ENCODE measurements at places on chromosomes 3 and 15. TPM values are rescaled to one million over a fixed set of nuclear protein-coding genes. Genes with fewer than 3 reads are reported as not detected.

GRCh38 chr3:106824856-106825255 lies 552.4 kb upstream of the CCDC54 start:
- no peak for DNase-seq

DNA sequence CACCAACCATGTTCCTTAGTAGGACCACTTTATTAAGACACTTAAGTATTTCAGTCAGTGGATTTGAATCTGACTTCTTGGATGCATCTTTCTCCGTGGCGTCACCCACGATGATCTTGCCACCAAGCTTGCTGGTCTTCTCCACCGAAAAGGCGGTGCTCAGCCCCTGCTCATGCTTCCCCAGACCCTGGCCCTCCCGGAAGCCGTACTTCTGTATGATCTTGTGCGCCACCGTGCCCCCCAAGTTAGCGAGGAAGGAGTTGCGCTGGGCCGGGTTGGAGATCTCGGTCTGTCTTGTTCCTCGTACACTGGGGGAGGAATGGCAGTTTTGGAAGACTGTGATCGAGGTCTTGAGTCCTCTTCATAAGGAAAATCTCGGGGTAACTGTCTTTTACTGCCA lies 213.4 kb upstream of the NANOGP8 start:
- no peak for DNase-seq

Gene TMEM108
- 1.5 TPM for total RNA-seq

Gene CAMK2N2
- total RNA-seq, result not detected

- no peak for DNase-seq
These were observed 828.0 kb upstream of the DPPA4 start for GRCh38 chr3:110165370-110165743.

Gene IL17RB
- total RNA-seq, result 0.65 TPM

Gene CRABP1
- total RNA-seq, result not detected

Data from ureter (tissue), 1 donor.